ENCODE measurements at places on chromosomes 12 and 14.

- DNase-seq = peak; percentile 39
These were observed 42.6 kb downstream of the TRAF3 start for GRCh38 chr14:102819747-102820330.

DNA sequence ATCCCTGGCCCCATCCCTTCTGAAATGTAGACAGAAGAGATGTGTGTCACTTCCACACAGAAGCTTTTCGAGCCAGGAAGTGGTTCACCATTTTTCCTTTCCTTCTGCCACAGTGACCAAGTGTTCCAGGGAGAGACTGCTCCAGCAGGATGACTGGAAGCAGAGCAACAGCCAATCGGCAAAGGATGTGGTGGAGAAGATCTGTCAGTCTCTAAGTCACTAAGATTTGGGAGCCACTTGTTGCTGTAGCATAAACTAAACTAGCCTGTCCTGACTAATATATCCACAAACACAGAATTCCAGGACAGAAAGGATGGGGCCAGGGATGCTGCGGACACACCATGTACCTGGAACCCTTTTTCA is 42.9 kb downstream of the DUSP6 start:
- no peak for DNase-seq

GRCh38 chr12:94240171-94240570 is 91.8 kb downstream of the PLXNC1 start:
- no peak for DNase-seq

DNA sequence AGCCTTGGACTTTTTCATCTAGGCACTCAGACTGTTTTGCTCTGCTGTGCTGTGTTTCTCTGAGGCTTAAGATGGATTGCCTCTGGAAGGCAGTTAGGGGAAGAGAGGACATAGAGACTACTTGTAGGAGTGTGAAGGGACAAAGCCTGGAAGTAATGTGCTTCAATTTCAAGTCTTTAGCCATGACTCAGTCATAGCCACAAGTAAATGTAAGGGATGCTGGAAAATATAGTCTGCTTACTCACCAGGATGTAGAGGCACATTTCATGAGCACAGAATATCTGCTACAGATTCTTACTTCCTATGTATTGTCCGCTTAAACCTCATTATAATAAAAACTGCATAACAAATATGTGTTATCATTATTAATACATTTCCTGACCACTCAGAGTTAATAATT is 794.3 kb upstream of the NOVA1 start:
- DNase-seq = no peak

DNA sequence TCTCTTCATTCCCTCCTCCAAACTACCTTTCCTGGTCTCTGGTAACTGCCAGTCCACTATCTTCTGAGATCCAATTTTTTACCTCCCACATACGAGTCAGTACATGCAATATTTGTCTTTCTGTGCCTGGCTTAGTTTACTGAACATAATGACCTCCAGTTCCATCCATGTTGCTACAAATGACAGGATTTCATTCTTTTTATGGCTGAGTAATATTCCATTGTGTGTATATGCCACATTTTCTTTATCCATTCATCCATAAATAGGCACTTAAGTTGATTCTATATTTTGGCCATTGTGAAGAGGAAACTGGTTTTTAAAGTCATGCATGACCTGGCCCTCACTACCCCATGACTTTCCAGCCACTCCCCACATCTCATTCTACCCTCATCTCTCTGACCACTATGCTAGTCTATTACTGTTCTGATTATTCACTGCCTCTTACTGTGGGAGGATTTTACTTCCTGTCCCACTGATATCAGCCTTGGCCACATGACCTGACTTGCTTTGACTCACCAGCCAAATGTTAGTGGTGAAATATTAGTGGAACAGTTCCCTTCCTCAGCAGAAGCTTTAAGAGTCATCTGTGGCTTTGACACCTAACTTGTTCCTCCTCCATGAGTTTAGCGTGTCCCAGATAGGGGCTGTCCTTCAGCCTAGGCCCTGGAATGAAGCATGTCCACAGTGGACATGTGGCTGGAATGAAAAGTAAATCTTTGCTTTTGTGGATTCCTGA is 52.2 kb downstream of the GOLGA5 start:
- DNase-seq = peak; percentile 29

DNA sequence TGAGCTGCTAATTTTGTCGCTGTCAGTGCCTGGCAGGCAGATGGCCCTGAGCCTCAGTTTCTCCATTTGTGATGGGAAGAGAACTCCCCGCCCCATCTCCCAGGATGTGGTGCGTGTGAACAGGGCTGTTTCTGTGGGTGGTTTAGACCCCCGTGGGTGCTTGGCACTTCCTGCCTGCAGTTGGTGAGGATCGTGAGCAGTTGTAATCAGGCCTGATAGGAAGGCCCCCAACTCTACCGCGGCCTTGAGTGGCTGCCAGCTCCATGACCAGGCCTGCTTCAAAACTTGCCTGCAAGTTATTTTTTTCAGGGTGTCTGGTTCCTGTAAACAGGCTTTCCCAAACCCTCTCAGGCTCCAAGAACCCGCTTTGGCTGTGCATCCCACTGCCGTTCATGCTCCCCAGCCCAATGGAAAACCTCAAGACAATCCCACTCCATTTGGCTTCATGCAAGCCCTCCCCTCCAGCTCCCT is 138.4 kb downstream of the ZFP36L1 start:
- no peak for DNase-seq

DNA sequence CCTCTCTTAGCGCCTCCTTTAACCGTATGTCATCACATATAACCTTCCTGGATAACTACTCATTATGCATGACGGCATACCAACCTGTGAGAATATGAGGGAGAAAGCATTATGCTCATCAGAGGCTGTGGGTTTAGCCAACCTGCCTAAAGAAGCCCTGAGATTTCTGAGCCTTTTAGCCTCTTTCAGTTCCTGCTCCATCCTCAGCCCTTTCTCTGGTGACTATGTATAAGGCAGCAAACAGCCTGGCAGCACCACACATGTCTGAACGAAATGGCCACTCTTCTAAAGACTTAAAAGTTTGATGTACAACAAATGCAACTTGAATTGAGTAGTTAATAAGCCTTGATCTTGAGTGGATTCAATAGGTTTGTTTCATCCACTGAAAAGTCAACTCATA is 64.8 kb upstream of the SOX5 start:
- no peak for DNase-seq

GRCh38 chr12:68356060-68356695 is 24.0 kb upstream of the MDM1 start:
- DNase-seq = no peak

DNA sequence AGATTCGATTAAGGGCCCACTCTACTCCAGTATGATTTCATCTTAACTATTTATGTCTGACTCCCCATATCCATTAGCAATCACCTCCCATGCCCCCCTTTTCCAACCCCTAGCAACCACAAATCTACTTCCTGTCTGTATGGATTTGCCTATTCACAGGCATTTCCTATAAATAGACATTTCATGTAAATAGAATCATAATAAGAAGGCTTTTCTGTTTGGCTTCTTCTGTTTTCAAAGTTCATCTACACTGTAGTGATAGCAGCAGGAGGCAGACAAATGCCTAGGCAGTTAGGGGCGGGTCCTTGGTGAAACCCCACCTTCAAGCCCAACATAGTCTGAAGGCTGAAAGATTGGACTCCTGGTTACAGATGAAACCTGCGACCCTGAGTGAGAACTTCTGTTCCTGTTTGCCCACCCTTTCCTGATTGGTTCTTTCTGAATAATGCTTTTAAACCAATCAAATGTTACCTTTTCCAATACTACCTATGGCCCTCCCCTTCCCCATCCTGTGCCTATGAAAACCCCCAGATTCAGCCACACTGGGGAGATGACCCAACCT is 62.1 kb upstream of the HECTD1 start:
- DNase-seq = no peak

GRCh38 chr12:58893495-58893894 is 26.8 kb downstream of the LRIG3 start:
- no peak for DNase-seq

DNA sequence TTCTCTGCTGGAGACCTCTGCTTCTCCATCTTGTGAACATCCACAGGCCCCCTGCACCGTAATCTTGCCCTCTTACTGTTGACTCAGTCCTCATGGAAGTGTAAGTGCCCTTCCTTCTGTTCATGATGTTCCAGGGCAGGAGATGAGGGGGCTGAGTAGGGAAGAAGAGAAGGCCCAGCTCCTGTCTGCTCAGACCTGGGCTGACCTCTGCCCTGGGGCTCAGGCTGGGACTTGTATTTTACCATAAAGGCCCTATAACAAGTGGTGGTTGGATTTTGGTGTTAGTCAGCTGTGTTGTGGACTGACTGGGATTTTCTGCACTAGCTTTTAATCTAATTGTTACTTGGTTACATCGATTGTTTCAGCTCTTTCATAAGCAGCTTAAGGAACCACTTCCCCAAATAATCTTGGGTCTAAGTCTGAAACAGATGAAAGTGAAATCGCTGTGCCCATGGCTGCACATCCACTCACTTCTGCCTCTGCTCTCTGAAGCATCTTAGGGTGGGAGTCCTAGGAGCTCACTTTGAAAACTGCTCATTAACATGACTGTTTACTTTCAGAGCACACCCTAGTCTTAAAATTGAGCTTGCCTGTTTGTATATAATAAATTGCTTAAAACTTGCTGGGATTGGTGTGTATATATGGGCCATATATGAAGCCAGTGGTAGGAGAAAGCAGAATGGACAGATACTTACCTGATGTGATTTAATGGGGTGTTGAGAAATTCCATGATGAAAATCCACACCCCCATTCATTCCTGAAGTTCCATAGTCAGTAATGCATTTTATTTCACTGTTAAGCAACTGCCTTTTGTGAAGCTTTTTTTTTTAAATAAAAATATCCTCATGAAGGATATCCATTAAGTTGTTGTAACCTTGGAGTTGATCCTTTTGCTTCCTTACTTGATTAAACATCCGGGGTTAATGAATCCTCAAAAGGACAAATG is 17.7 kb downstream of the C12orf71 start:
- no peak for DNase-seq

DNA sequence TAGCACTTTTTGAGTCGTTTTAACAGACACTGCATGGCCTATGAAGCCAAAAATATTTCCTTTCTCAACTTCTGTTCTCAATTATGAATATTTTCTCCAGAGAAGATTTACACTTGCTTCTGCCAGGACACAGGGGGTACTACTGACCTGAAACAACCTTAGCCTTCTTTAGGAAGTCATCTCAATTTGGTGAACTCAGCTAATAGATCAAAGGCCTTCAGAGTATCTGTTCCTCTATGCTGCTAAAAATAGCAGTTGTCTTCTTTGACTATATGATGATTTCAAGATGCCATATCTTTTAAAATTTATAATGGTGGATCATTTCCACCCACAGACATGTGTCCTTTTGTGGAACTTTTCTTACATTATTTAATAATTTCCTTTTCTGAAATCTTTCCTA is 14.0 kb upstream of the NDUFA12 start:
- no peak for DNase-seq

GRCh38 chr14:72500234-72500838 is 393.6 kb downstream of the DPF3 start:
- no peak for DNase-seq

GRCh38 chr12:93636708-93637107 is 40.5 kb upstream of the CRADD start:
- no peak for DNase-seq

DNA sequence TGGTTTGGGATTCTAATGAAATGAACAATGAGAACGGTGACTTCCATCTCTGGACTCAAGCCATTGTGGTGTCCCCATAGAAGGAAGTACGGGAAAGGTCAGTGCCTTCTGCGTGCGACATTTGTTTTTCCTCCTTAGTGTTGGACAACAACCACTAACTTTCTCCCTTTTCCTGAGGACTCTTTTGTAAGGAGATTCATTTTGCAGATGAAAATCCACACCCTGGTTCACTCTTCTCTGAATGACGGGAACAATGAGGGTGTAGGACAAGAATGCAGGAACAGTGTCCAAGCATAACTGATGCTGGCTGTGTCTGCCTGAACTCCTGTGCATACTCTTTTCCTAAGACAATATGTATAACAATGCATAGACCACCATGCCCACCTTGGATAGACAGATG is 176.4 kb downstream of the STXBP6 start:
- DNase-seq = no peak

DNA sequence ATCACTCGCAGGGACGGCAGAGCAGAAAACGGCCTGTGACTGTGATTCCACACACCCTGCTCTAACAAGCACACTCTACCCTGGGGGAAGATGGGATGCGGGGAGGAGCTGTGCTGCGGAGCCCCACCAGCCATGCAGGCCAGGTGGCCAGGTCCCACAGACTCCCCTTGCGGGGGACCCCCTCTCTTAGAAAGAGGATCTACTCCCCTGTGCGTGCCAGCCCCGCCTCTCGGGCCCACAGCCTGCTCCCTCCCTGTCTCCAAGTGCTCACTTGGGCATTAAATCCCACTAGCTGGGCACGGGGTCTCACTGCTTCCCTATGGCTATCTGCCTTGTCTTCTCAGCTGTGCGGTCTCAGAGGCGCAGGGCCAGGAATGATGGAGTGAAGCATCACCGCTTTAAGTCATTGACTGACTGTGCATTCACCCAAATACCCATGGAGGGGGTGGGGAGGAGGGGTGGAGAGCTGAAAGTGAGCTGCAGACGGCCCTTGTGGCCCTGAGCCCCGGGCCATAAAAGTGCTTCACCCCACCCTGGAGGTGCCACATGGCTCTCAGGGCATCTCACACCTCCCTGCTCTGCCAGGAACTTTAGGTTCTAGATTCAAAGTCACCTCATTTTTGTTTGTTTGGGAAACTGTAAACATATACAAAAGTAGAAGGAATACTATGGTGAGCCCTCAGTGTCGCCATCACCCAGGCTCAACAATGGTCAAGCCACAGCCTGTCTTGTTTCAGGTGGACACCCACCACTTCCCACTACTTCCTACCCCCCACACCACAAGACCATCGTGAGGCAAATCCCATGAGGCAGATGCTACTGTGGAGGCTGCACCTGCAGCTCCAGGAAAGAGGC is 9.4 kb downstream of the STX2 start:
- DNase-seq = no peak

- no peak for DNase-seq
These were observed 8.0 kb upstream of the SSTR1 start for GRCh38 chr14:38199739-38200138.

GRCh38 chr14:87810711-87811110 is 182.3 kb downstream of the GALC start:
- no peak for DNase-seq
